ENCODE measurements at places on chromosomes 7 and 10.

DNA sequence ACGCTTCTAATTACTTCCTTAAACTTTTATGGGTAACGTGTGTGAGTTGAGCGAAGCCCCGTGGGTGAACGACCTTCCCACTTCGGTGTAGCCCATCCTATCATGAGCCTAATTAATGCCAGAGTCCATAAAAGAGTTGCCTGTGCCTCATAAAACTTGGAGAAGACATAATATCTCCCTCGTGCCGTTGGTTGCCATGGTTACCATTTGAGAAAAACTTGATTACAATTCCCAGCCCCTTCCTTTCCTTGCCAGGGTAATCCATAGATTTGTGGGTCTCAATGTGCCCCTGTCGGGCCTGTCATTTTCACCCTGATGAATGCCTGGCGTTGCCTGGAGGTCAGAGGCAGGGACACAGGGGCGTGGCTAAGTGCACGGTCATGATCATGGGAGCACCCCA lies 127.1 kb downstream of the GLRX3 start:
- no peak for DNase-seq

DNA sequence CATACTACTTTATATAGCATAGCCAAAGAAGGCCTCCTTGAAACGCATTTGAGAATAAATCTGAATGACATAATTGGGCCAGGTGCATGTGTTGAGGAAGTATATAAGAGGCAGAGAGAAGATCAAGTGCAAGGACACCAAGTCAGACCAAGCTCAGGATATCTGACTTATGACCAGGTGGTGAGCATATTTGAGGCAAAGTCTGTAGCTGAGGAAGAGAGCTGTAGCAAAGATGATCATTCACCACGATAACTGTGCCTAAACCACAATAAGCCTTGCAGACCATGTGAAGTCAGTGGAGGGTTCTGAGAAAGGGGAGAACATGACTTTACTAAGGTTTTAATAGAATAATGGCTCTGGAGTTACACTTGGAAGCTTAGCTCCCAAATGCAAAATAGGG lies 292.3 kb downstream of the SORCS1 start:
- no peak for DNase-seq

GRCh38 chr10:118459642-118460193 lies 117.6 kb upstream of the FAM204A start:
- no peak for DNase-seq

DNA sequence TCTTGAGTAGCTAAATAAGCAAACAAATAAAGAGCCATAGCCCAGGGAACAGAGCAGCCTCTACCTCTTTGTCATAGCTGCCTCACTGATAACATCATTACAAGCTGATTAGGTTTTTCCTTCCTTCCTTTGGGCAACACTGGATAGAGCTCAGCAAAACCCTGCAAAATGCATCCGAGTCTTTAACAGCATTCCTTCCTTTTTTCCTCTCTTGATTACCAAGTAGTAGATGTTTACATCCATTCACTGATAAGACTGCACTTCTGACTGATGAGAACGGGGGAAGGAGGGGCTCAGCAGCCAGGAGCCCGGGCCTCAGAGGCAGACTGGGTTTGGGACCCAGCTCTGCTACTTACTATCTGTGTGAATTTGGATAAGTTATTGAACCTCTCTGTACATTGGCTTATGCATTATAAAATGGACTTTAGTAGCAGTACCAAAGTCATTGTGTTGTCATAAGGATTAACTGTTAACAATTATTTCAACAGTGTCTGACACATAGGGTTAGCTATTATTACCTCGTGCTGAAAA lies 214.2 kb downstream of the ANK3 start:
- no peak for DNase-seq

DNA sequence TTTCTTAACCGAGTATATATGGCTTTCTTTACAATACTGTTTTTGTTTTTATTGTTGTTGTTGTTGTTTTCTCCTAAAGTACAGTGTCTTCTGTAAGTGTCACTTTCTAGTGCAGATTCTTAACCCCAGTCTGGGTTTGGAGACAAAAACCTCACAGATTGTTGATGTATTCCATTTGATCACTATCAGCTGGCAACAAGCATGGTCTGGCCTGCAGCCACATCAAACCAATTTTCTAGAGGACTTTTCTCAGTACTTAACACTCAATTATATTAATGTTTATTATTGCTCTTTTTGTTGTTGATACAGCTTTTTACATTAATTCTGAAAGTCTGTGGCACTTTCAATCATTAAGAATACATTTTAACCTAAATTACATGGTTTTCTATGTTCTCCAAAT lies 17.1 kb downstream of the LRRN3 start:
- no peak for DNase-seq

GRCh38 chr7:3027005-3027845 lies 16.4 kb downstream of the CARD11 start:
- DNase-seq, result no peak

DNA sequence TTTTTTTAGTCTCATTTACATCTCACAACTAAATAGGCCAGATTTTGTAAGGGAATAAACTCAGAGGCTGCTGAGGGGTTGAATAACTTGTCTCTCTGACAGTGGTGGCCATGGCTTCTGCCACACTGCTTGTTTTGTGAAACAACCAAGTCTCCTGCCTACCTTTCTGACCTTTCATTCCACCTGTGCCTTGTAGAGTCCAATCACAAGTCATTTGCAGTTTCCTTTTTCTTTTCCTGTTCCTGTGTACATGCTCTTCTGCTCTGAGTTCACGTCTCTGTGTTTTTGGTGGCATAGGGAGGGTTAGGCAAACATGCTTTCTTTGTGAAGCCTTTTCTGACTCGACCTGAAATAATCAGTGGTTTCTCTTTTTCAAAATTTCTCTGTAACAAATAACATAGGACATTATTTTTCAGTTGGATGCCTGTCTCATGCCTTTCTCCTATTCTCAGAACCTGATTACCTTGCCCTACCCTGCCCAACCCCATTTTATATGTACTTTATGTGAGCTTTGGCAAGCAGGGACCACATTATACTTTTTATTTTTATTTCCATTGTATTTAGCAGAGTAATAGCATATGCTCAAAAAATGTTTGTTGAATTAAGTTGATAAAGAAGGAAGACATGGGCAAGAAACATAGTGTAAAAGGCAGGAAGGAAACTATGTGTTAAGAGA lies 81.7 kb downstream of the HDAC9 start:
- DNase-seq, result no peak

- DNase-seq, result no peak
Observed at GRCh38 chr10:104617831-104618230, 23.3 kb upstream of the SORCS3 start.

DNA sequence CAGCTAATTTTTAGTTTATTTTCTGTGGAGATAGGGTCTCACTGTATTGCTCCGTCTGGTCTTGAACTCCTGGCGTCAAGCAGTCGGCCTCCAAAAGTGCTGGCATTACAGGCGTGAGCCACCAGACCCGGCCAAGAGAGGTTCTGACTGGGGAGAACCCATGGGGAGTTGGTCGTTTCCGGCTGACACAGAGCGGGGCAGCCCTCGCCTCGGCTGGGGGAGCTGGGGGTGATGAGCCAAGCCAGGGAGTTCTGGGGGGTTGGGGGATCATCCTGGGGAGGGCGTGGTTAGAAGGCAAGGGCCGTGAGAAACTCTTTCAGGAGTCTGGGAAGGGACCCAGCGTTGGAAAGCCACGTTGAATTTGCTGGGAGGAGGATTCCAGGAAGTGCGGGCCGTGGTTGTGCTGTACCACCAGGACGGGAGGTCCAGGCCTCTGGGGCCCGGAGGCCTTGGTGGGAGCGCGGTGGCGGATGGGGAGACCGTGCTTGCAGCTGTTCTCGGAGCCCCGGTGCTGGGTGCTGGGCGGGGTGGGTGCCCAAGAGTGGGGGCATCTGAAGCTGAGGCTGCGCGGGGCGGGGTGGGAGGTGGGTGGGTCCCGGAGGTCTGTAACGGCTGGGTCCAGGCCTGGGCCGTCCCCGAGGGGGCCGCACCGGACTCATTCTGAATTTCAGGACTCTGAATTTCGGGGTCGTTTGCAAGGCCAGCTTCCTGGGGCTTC lies 8.4 kb upstream of the ZNF853 start:
- no peak for DNase-seq

GRCh38 chr7:155953781-155954549 lies 141.7 kb upstream of the SHH start:
- no peak for DNase-seq
